ENCODE measurements at places on chromosomes 13 and 19. TPM values are rescaled to one million over a fixed set of nuclear protein-coding genes. Genes with fewer than 3 reads are reported as not detected.

The KCNRG gene
- total RNA-seq, result 0.83 TPM

The DACT3 gene
- 0.22 TPM for total RNA-seq

The TMEM238 gene
- 0.35 TPM for total RNA-seq

The SCN1B gene
- total RNA-seq, result 15.8 TPM

The CHAF1A gene
- total RNA-seq, result 44.5 TPM

The SLC25A15 gene
- total RNA-seq, result 11.5 TPM

DNA sequence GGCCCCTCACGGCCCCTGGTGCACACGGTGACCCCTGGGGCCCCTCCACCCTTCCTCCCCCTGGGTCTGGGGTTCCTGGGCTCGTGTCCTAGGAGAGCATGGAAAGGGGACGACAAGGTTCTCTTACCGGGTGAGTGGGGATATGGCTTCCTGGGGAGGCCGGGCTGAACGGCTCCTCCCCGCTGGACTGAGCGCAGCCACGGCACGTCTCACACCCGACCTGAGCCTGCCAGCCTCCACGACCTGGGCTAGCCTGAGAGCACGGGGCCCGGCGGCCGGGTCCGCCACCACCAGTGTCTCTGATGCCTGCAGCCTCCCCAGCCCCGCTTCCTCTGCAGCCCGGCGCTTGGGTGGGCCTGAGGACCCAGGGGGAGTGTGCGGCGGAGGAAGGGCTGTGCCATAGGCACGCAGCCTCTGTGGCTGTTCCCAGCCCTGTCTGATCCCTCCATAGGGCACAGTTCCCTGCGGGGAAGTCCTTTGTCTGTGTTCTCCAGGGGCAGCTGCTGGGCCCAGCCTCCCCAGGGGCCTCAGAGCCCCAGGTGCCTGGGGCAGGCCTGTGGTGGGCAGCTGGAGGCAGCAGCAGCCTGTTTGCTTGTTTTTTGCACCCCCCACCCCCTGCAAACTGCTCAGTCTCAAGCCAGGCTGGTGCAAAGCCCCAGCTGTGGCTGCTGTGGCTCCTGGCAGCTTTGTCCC is 15.0 kb downstream of the PLIN4 start:
- peaks cover 5% of the 10 kb centered on the region for H3K36me3 ChIP-seq
- no peaks in the 10 kb centered on the region for H3K27me3 ChIP-seq
- H3K4me1 ChIP-seq, result peaks cover 10% of the 10 kb centered on the region
- DNase-seq, result no peak
- no peak overlapping the region for H3K4me3 ChIP-seq

DNA sequence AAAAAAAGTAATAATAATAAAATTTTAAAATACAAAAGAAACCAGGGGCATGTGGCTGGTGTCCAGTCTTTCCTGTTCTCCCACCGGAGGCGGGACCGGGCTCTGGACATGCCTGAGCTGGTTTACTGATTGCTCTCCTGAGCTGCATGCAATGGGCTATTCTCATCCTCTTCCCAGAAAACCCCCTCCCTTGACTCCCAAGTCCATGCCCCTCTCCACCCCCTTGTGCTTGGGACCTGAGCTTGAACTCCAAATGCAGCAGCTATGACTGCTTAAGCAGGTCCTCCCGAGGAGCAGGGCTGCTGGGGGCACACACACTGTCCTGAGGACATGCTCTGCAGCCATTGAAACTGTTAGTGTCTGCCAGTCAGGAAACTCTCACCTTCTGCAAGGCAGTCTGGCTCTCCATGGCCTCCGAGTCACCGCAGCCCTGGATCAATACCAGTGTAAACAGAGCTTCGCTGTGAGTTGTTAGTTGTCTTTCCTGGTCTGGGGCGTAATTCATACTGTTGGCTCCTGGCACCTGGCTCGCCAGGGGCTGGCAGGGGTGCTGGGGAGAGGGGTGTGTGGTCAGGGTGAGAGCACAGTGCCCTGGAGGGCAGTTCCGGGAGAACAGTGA is 41.6 kb upstream of the CHST8 start:
- no peak overlapping the region for H3K27ac ChIP-seq
- H3K4me3 ChIP-seq, result no peak overlapping the region
- no peaks in the 10 kb centered on the region for H3K36me3 ChIP-seq
- no peaks in the 10 kb centered on the region for H3K4me1 ChIP-seq
- no peak for DNase-seq
- no peaks in the 10 kb centered on the region for H3K27me3 ChIP-seq

DNA sequence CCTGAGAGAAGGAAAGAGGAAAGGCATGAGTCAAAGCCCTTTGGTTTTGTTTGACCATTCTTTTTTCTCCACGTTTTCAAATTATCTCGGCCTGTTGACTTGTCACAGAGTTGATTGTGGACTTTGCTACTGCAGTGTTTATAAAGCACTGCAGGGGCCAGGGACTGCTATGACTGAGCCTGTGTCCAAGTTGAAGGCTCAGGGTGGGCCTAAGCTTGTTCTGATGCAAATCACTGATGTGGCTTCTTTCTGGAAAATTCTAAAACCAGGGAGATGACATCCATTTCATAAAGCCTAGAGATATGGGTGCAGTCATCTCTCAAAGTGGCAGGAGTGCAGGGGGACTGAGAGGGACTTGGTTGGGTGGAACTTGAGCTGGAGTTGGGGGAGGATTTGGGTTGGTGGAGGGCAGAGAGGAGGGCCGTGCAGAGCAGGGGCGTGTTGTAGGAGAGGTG is 1.2 kb upstream of the CXCL17 start:
- no peaks in the 10 kb centered on the region for H3K36me3 ChIP-seq
- H3K27ac ChIP-seq, result no peak overlapping the region
- H3K4me3 ChIP-seq, result no peak overlapping the region
- peaks cover 10% of the 10 kb centered on the region for H3K27me3 ChIP-seq
- DNase-seq, result no peak
- no peaks in the 10 kb centered on the region for H3K4me1 ChIP-seq

DNA sequence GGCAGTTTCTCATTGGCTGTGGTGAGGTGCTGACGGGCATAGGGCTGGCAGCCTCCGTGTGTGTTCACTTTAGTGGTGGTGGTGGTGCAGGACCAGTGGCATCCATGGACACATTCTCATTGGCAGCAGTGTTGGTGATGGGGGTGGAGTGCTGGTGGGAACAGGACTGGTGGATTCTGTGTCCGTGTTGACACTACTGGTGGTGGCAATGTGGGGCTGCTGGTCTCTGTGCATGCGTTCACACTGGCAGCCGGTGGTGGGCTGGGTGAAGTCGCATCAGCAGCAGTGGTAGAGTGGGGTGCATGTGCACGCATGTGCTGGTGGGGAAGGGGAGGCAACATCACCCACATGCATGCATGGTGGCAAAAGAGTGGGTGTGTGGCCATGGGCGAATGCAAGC is 1471.4 kb upstream of the PCDH20 start:
- no peaks in the 10 kb centered on the region for H3K36me3 ChIP-seq
- no peak overlapping the region for H3K4me3 ChIP-seq
- no peak overlapping the region for H3K27ac ChIP-seq
- no peaks in the 10 kb centered on the region for H3K4me1 ChIP-seq
- DNase-seq, result no peak
- no peaks in the 10 kb centered on the region for H3K27me3 ChIP-seq

DNA sequence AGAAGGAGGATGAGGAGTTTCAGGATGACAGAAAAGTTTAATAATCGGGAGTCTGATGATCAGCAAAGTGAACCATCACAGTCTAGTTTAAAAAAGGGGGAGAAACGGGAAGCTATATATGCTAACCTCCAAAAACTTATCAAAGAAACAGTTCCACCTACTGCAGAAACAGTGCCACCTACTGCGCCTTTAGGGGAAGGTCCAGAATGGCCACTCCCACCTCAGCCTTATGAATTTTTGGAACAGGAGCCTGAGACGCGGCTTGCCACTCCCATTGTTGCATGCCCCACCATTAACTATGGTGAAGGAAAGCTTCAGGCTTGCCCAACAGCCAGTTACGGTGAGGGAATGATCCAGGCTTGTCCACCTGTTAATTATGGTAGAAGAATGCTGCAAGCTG is 929.0 kb downstream of the SLITRK6 start:
- H3K36me3 ChIP-seq, result no peaks in the 10 kb centered on the region
- no peak for DNase-seq
- no peak overlapping the region for H3K4me3 ChIP-seq
- H3K27ac ChIP-seq, result no peak overlapping the region

DNA sequence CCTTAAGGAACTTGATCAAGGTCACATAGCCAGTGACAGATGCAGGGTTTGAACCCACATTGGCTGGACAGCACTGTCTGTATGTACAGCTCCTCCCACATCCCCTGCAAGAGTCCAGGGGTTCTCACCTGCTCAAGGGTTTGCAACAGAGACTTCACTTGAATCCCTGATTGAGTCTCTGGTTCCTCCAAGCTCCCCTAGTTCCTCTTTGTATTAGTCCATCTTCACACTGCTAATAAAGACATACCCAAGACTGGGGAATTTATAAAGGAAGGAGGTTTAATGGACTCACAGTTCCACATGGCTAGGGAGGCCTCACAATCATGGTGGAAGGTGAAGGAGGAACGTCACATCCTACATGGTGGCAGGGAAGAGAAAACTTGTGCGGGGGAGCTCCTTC is 72.8 kb upstream of the CLDN10 start:
- no peak overlapping the region for H3K27ac ChIP-seq
- DNase-seq, result no peak

DNA sequence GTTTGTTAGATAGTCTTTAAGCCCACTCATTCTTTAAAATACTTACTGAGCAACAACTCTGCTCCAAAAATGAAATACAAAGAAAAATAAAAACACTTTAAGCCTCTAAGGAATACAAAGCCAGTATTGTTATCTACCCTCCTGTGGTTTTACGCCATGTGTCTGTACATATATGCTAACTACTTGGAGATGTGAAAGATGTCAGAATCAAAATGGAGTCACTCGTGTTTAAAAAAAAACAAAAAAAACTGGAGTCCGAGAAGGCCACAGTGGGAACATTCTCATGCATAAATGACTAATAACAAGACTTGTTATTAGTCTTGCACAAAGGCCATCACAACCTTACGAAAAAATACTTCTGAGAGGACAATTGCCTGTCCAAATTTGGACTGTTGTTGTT is 393.1 kb downstream of the TBC1D4 start:
- H3K36me3 ChIP-seq, result no peaks in the 10 kb centered on the region
- H3K4me3 ChIP-seq, result no peak overlapping the region
- no peaks in the 10 kb centered on the region for H3K27me3 ChIP-seq

- H3K27me3 ChIP-seq, result no peaks in the 10 kb centered on the region
- peak overlapping the region; percentile 97 for H3K4me3 ChIP-seq
- H3K27ac ChIP-seq, result peak overlapping the region; percentile 56
- peak; percentile 83 for DNase-seq
- H3K4me1 ChIP-seq, result peaks cover 24% of the 10 kb centered on the region
- no peaks in the 10 kb centered on the region for H3K36me3 ChIP-seq
These were observed 381 bp downstream of the CKAP2 start for GRCh38 chr13:52455677-52456041.

GRCh38 chr19:57934820-57935665 is at the start of gene ZNF418:
Gene ZNF418, minus strand, starts transcription at chr19:57935402. Its CDS starts 1,580 bp downstream, at chr19:57933822.
- peak; percentile 76 for DNase-seq
- no peaks in the 10 kb centered on the region for H3K36me3 ChIP-seq
- H3K4me1 ChIP-seq, result peaks cover 5% of the 10 kb centered on the region
- H3K4me3 ChIP-seq, result peak within 1 kb of the TSS; percentile 48

- no peaks in the 10 kb centered on the region for H3K27me3 ChIP-seq
- no peak overlapping the region for H3K27ac ChIP-seq
- no peak overlapping the region for H3K4me3 ChIP-seq
These were observed 64.5 kb upstream of the SLC10A2 start for GRCh38 chr13:103130681-103131210.

DNA sequence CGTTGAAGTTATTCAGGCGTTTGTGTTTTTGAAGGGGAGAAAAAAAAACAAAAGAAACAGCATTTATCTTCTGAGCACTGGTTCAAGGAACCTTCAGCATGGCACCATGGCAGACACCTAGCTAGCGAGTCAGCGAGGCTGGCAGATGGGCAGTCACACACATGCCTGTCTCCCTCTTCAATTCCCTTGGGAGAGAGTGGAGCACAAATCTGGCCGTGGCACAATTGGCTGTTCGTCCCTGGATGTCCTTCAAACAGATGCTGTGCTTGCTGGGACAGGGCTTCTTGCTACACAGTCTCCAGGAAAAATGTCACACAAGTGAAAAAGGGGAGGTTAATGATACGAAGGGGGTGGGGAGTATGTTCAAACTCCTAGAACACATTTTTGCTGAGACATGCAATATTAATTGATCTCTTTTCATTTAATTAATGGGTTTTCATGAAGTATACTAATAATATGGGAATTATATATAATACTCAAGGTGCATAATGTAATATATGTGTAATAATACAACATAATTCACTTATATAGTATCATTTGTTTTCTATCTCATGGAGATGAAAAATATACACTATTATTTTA is 1674.5 kb upstream of the SLC10A2 start:
- no peak overlapping the region for H3K4me3 ChIP-seq
- no peaks in the 10 kb centered on the region for H3K4me1 ChIP-seq
- DNase-seq, result no peak
- H3K27ac ChIP-seq, result no peak overlapping the region

- DNase-seq, result no peak
- H3K27ac ChIP-seq, result peak overlapping the region; percentile 50
- no peaks in the 10 kb centered on the region for H3K36me3 ChIP-seq
- no peaks in the 10 kb centered on the region for H3K27me3 ChIP-seq
- peaks cover 12% of the 10 kb centered on the region for H3K4me1 ChIP-seq
These were observed 592.5 kb downstream of the KCTD12 start for GRCh38 chr13:76293751-76294150.

DNA sequence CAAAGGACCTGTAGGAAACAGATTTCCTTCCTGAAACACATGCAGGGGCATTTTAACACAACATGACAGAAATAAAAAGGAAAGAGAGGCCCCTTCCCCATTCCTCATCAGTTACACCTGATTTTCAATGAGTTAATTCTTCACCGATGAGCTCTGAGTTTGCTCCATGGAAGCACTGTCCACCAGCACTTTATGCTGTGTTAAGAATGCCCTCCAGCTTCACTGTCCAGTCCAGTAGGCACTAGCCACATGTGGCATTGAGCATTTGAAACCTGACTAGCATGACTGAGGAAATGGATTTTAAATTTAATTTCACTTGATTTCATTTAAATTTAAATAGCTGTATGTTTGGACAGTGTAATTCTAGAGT is 217.2 kb upstream of the SLC10A2 start:
- no peak overlapping the region for H3K27ac ChIP-seq
- no peak for DNase-seq
- H3K4me1 ChIP-seq, result no peaks in the 10 kb centered on the region
- H3K4me3 ChIP-seq, result no peak overlapping the region
- H3K36me3 ChIP-seq, result no peaks in the 10 kb centered on the region

GRCh38 chr13:112060282-112060830 is 6.6 kb upstream of the SOX1 start:
- H3K27me3 ChIP-seq, result peaks cover 86% of the 10 kb centered on the region
- H3K36me3 ChIP-seq, result no peaks in the 10 kb centered on the region
- H3K4me1 ChIP-seq, result no peaks in the 10 kb centered on the region
- H3K4me3 ChIP-seq, result no peak overlapping the region
